Natural killer cell treated with Interleukin-12 subunit alpha and Interleukin-12 subunit beta and Interleukin-15 and Interleukin-18, amount 100 ng/mL, for 72 hours (primary cell): ENCODE measurements at places on chromosomes 3 and 15. TPM values are rescaled to one million over a fixed set of nuclear protein-coding genes. Genes with fewer than 3 reads are reported as not detected.

GRCh38 chr3:105401691-105402149, 35.0 kb downstream of the ALCAM start:
- DNase-seq = no peak

- no peak for DNase-seq
Observed at GRCh38 chr15:43118829-43119228, 13.0 kb upstream of the UBR1 start.

DNA sequence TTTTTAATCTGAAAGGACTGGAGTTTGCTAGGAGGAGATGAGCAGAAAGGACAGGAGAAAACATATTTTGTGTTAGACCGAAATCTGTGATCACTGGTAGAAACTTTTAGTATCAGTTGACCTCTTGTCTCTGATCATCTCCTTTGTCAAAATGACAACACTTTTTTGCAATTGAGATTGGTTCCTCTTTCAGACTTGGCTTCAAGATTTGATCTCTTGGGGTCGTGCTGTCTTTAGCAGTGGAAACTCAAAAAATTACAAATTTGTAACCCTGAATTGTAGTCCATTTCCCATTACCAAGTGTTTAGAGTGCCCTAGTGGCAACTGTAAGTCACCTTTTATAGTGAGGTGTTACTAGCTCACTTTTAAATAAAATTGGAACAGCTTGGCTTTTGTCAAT, 107.4 kb downstream of the KLHL25 start:
- no peak for DNase-seq

GRCh38 chr3:41330465-41330864, 131.2 kb downstream of the CTNNB1 start:
- DNase-seq = no peak

DNA sequence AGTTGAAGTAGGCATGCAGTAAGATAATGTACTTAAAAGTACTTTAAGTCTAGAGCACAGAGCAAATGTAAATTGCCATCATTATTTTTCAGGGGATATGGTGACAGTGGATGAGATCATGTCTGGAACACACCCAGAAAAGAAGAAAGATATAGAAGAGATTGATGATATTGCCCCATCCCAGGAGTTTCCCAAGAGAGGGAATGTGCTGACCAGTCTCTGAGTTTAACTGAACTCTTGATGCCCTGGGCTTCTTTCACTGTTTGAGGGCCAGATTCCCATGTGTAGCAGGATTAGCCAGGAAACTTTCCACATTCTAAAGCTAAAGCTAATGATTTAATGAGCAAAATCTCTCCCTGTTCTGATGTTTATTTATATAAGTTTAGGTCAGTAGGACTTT, 366.8 kb upstream of the UMPS start:
- no peak for DNase-seq

GRCh38 chr15:92625251-92625980, 30.2 kb downstream of the FAM174B start:
- DNase-seq = no peak

GRCh38 chr3:29822071-29822470, 541.2 kb downstream of the RBMS3 start:
- DNase-seq = no peak

DNA sequence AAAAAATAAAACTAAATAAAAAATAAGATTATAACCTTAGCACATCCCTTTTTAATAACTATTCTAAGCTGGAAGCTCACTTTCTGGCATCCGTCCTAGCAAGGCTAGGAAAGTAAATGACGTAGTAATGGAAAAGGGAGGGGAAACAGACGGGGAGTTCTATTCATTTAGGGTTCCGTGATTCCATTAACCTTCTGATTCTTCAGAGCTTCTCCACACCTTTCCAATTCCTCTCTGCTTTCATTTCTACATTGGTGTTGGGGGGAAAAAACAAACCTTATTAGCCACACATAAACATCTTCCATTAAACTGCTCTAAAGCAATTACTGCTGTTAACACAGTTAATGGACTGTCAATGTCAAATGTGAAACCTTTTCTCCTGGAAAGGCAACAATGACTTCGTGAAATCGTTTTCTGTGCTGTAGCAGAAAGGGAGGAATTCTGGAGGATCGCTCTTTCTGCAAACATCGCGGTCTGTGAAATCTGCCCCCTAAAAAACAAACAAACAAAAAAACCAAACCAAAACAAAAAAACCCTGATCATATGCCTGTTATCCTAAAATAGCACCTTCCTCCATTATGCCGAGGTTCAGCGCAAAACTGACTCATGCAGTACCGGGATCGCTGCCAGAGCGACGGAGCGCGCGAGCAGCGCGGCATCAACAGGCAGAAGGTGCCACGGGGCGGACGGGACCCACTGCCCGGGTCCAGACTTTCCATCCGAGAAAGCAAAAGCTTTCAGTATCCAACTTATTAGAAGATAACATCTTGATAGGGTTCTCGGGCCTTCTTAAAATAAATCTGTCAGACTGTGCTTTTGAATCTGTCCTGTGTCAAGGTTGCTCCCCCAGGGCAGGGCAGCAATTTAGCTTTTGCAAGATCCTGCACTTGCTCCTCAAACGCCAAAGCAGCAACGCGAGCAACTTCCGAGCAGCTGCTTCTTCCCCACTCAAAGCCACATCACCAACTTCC, 156.2 kb downstream of the FGF12 start:
- DNase-seq = no peak

GRCh38 chr3:169147238-169148008, 516.1 kb downstream of the MECOM start:
- DNase-seq = no peak

- DNase-seq = peak; percentile 83
Observed at GRCh38 chr3:48661501-48662144, 1.1 kb downstream of the CELSR3 start.

DNA sequence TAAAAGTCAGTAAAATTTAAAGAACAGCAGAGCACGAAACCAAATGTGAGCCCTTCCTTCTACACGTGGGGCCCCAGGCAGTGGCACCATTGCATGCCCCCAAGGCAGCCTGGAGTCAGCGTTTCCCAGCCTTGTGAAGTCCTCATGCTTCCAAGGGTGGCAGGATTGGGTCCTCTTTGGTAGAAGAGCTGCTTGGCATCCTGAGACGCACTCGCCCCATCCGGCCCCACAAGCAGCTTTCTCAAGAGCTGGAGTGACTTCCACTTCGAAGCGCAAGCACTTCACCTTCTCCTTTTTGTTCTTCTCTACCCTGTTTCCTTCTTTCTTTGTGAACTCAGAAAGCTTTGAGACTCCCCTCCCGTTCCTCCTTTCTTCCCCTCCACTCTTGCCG, 34.7 kb downstream of the ZNF710 start:
- DNase-seq = peak; percentile 49

DNA sequence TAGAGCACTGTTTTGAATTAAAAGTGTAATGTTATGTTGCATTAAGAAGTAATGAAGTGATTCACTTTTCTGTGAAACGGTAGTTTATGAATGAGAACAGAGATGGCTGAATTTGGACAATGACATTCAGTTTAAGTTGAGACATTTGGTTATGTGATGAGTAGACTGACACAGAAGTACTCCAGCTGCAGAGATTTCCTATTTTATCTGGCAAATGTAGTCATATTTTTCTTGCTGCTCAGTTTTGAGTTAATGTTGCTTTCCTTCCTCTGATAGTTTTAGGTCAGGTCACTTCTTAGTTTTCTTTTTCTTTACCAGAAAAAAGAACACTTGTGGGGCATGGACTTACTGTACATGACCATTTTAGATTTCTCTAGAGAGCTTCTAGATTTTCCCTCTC, 51.2 kb downstream of the ASB7 start:
- DNase-seq = no peak

GRCh38 chr3:47006145-47006651, 26.7 kb downstream of the NBEAL2 start:
- DNase-seq = no peak

The LAMB2 gene
- not detected for total RNA-seq

The CYP1A2 gene
- total RNA-seq = not detected

The GPR27 gene
- total RNA-seq = 4.5 TPM

The CPNE4 gene
- total RNA-seq = not detected

The ST8SIA2 gene
- not detected for total RNA-seq

The RAB43 gene
- total RNA-seq = 53.9 TPM

The GHSR gene
- total RNA-seq = not detected

The C3orf49 gene
- total RNA-seq = not detected

The CHRD gene
- total RNA-seq = not detected
